ENCODE measurements at places on chromosomes 5 and 9.
A peak's percentile ranks its signal among the peaks of the same experiment; 100 is the strongest.

- DNase-seq, result no peak
These were observed 199.1 kb upstream of the MPDZ start for GRCh38 chr9:13478639-13479038.

DNA sequence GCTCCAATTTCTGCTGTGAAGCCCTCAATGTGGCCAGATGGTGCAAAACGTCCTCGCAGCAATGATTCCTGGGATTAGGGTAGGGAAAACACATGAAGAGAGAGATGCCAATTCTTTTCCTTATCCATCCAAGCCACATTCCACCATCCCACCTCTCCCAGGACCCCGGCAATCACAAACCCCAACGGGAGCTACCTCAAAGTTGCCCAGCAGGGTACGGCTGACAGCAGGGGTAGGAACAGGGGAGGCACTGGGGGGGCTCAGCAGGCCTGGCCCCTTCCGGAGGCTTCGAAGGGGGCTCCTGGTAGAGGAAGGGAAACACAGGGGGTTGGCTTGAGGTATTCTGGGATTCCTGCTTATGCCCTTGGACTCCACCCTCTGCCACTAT, 3.4 kb upstream of the STOML2 start:
- no peak for DNase-seq

DNA sequence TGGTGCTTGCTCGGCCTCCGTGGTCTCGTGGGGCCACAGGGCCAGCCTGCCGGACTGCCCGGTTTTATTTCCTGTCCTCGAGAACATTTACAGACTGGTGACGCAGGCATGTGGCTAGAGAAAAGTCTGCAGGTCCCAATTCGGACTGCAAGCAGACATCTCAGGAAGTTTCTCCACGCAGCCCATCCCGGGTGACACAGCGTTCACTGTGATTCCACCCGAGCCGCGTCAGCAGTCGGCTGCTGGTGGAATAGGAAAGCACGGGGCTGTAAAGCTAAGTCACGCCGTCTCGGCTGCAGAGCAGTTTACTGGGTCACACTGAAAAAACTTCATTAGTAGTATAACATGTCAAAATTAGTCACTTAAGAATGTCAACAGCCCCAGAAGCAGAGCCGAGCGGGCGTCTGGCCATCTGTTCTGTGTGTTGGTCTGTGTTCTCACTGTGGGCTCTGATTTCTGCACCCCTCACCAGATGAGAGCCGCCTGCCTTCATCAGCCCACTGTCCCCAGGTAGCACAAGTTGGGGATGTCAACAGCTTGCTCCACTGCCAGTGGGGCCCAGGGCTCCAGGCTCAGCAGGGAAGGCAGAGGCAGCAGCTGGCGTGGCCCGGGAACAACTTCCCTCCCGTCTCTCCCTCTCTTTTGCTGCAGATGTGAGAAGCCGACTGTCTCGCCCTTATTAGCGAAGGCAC, 363.7 kb downstream of the IRX2 start:
- no peak for DNase-seq

DNA sequence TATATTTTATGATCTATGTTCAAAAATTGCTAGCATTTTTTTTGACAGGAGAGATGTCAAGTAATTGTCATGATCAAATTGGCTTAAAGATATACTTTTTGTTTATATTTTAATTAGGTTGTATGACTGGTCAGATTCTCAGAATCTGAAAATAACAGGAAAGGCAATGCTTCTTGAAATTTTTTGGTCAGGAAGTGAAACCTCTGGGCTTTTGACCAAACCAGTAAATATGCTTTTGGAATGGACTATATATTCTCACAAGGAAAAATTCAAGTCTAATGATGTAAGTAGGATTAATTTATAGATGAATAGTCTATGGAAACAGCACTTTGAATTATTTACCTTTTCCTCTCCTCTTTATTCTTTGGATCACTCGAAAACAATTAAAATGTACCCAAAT, 52.3 kb downstream of the SLF1 start:
- no peak for DNase-seq

DNA sequence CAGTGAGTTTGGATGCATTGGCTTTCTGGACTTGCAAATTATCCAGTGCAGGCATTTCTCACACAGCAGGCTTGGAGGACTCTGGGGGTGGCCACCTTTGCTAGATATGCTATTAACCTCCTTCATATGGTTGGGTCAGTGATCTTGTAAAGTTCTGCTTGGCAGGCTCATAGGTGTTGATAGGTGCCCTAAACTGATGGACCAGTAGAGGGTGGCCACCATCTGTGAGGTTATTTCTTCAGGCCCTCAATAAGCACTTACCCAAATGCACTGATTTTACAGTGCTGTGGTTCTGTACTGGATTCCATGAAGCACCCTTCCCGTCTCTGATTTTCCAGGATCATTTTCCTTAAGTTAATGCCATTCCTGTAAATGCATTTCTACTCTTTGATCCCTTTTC, 216.3 kb downstream of the COMMD10 start:
- DNase-seq, result no peak

DNA sequence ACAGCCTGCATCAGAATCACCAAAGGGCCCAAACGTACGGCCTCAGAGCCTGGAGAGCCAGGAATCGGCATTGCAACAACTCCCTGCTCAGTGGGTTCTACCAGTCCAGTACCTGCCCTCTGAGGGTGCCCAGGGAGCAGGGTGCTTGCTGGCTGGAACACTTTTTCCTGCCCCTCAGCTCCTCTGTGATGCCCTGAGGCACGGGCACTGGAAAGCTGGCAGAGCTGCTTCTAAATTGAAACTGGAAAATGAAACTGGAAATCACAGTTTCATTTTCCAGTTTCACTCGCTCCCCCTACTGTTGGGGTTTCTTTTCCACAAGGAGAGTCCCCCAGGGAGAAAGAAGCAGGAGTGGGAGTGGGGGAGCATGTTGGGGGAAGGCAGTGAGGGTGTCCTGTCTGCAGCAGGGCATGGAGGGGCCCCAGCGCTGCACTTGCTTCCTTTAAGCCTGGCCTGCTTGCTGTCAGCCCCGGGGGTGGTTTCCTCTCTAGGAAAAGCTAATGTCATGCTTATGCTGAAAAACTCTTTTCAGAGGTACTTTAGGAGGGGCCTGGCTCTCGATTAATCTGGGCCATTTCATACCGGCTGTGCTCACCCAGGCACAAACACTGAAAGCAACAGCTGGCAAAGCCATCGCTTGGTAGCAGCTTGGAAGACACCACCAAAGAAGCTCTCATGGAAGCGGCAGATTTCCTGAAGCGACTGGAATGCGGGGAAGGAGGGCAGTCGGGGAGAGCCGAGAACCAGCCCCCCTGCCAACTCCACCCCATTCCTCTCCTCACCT, 26.2 kb downstream of the IRF1 start:
- DNase-seq, result no peak

DNA sequence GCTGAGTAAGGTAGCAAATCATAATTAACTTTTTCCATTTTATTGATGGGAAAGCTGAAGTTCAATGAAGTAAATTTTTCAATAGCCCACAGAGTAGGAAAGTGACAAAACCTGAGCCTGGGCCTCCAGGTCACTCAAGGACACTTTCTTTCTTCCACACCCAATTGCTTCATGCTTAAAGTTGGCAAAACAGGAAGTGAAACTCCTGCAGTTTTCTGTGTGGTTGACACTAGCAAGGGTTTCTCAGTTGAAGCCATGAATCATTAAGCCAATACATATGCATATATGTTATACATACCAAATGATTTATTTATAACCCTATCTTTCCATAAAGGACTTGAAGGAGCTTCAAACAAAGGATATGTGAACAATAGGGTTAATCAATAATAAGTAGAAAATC, 13.9 kb downstream of the TLR4 start:
- no peak for DNase-seq

DNA sequence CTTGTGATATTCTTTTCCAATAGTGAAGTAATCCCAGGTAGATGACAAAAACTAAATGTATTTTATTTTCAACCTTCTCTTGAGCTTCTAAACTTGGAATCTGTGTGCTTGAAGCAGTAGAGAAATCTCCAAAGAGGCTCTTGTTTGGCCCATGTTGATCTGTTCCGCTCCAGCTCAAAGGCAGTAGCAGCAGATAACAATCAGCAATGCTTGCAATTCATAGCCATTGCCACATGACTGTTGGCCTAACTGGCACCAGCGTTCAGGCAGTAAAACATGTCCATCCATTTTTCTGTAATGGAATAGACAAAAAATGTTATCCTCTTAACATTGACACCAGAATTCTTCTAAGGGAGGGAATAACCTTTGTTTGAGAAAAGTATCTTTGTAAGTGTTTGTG, 270.7 kb upstream of the MSX2 start:
- DNase-seq, result no peak

GRCh38 chr5:36876965-36877666, 547 bp downstream of the NIPBL start:
- peak; percentile 16 for DNase-seq

DNA sequence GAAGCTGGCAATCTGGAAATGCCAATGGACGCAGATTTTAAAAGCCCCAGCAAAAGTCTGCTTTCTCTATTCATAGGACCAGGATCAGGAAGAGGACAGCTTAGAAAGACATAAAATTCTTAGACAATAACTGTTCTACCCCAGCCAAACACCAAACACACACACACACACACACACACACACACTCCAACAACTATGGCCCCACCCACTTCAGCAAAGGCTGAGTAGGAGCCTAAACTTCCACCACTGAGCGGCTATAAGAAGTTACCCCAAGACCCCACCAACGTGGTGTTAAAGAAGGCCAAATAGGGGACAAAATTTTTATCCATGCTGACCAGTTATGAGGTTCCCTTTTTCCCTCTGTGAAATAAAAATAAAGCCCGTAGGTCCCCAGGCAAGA, 32.9 kb downstream of the ZMAT2 start:
- DNase-seq, result no peak

DNA sequence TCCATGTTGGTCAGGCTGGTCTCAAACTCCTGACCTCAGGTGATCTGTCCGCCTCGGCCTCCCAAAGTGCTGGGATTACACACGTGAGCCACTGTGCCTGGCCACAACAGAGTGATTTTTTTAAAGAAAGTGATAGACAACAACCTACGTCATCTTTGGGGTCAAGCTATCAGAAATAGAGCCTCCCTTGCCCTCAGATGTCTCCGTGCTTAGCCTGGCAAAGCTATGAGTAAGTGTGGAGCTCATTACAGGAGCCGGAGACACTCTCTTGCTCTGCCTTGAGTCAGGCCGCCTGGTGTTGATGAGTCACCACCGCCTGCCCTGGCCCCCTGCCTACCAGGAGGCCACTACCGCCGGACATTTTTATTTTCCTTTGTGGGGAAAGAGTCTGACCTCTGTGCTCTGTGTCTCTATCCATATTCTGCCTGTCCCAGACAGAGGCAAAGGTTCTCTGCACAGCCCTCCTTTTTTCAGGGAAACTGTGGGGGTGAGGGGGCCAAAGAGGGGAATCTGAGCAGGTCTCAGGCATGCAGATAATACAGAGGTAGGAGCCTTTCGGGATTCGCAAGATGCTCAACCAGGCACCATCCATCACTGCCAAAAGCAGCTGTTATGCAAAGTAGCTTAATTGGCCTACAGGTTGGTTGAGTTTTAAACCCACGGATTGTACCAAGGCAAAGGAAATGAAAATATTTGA, 123.7 kb upstream of the CPEB4 start:
- no peak for DNase-seq

DNA sequence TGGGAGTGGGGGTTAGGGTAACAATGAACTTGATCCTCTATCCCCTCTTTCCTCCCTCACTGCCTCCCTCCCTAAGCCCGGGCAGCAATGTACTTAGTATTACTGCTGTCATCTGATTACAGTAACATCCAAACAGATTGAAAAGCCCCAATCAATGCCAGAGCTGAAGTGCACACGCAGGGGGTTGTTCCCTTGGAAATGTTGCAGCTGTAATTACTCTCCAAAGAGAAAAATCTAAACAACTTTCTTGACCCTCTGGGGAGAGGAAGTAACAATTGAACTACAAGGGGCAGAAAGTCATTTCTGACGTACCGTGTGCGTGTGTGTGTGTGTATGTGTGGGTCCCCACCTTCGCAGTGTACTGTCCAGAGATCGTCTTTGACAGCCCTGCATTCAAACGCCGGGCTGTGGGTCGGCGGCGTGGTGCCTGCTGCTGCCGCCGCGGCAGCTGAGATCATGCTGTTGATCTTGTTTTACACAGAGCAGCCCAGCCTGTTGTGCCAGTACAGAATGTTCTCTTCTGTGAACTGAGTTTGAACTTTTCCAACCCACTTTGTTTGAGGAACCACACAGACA, 66.0 kb upstream of the KLF9 start:
- DNase-seq, result no peak

GRCh38 chr5:107398703-107399102, 272.0 kb downstream of the EFNA5 start:
- no peak for DNase-seq

- no peak for DNase-seq
These were observed 305.0 kb upstream of the MEF2C start for GRCh38 chr5:89187883-89188465.

DNA sequence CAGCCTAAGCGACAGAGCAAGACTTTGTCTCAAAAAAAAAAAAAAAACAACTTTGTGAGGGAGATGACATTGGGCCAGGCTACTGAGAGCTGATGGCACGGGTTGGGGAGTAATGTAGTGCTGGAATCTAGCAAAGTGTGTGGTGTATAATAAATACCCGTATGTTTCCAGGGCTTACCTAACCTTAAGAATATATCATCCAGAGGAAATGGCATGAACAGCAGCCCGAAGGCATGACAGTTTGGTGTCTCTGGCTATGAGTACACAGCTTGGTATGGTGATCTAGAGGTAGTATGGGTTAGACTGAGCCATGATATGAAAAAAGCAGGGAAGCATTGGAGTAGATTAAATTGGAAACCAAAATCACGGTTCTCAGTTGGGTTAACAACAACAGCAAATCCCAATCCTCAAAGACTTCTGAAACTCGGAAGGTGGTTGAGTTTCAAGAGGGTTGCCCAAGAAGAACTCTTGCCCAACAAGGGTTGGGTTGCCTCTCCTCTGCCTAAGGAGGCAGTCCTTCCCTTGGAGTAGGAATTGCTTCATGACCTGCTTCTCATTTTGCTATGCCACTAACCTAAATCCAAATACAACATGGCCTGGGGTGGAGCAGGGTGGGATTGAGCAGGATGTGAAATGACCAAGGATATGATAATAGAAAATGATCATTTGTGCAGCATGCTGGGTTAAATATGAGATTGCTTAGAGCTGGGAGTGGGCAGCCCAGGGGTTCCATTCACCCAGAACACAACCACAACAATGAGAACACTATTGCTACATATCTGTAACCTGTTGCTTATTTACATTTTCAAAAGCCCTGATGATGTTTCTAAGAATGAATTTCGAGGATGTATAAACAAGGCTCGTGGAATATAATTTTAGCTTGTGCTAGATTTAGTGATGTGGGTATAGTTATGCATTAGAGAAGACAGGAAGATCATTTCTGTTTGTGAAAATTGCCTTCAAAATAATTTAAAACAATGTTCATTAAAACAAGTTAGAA, 64.6 kb upstream of the ZFR start:
- DNase-seq, result no peak

DNA sequence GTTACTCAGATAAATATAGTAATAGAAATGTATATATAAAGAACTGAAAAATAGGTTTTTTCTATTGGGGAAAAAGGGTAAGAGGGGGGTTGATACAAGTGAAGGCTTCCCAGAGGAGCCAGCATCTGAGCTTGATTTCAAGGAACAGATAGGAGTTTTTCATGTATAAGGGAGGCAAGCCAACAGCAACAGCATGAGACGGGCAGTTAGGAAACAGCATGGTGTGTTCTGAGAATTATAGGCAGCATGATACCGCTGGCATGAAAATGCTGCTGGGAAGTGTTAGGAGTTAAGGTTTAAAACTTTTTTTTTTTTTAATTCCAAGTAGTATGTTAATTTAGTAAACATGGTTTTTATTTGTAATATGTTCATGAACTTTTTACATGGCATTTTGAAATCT, 9.7 kb downstream of the CDC37L1 start:
- no peak for DNase-seq

Measured in activated CD8-positive, alpha-beta memory T cell treated with anti-CD3 and anti-CD28 coated beads for 1 hour (primary cell).